DMS153 (cell line): ENCODE measurements at places on chromosomes 12 and 14.

GRCh38 chr14:100864960-100865681 lies 38.4 kb downstream of the RTL1 start:
- DNase-seq: no peak

DNA sequence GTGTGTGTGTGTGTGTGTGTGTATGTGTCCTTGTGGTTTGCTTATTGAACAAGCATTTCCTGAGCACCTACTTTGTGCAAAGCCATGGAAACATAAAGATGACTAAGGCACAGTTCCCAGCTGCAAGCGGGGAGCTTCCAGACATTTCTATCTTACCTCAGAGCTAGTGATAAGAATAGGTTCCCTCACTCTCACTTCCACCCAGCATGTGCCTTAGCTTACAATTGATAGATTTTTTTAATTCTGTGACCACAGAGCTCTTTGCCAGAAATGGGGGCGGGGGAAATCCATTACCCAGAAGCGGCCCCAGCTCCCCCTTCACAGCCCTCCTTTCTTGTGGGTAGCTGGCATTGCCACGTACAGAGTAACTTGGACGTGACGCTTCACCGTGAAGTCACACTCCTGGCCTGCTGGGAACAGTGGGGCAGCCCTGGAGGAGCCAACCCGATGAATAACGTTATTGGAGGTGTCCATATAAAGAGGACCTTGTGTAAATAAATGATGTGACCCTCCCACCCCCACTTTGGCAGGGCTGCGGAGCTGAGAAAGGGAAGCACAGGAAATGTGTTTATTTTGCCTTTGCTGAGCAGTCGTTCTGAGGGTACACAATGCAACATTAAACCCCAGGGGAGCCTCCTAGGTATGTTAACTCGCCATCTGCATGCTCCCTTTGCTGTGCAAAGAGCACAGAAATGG lies 238.9 kb downstream of the CHST11 start:
- peak; percentile 88 for DNase-seq

- no peak for DNase-seq
Measured at GRCh38 chr12:47111392-47111778, 31.6 kb upstream of the AMIGO2 start.

- DNase-seq: no peak
Measured at GRCh38 chr12:57461276-57461916, 1.8 kb downstream of the GLI1 start.

- DNase-seq: no peak
Measured at GRCh38 chr14:36682338-36682737, 20.7 kb downstream of the PAX9 start.

- DNase-seq: no peak
Measured at GRCh38 chr14:98834119-98834518, 437.9 kb downstream of the BCL11B start.

- no peak for DNase-seq
Measured at GRCh38 chr12:15707516-15708199, 81.5 kb downstream of the EPS8 start.

- no peak for DNase-seq
Measured at GRCh38 chr12:45575417-45575816, 154.1 kb upstream of the ARID2 start.

GRCh38 chr12:104604070-104604994 lies 147.6 kb downstream of the CHST11 start:
- no peak for DNase-seq

DNA sequence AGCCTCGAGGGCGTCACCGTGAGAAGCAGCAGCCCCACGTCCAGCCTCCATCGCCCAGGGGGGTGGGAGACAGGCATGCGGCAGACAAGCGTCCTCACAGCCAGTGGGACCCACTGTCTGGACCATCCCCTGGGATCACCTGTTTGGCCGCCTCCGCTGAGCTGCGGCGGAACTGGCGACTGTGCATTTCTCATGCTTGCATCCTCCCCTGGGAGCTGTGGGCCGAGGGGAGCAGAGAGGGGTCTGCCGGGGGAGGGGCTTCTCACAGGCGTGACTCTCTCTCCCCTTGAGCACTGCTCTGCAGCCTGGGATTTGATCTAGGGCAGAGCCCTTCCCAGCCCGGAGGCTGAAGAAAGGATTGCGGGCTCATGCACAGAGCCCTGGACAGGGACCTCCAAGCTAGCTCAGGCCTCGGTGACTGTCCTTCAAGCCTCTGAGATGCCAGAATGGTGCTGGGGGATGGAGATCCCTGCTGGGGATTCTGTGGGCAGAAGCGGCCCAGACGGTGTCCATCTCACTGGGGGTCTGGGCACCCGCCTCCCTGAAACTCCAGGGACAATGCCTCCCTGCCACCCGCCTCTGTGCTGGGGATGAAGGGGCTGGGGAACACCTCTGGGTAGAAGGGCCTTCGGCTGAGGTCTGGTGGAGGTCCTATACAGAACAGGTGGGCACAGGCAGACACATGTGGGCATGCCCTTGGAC lies 61.1 kb downstream of the PRIMA1 start:
- no peak for DNase-seq

DNA sequence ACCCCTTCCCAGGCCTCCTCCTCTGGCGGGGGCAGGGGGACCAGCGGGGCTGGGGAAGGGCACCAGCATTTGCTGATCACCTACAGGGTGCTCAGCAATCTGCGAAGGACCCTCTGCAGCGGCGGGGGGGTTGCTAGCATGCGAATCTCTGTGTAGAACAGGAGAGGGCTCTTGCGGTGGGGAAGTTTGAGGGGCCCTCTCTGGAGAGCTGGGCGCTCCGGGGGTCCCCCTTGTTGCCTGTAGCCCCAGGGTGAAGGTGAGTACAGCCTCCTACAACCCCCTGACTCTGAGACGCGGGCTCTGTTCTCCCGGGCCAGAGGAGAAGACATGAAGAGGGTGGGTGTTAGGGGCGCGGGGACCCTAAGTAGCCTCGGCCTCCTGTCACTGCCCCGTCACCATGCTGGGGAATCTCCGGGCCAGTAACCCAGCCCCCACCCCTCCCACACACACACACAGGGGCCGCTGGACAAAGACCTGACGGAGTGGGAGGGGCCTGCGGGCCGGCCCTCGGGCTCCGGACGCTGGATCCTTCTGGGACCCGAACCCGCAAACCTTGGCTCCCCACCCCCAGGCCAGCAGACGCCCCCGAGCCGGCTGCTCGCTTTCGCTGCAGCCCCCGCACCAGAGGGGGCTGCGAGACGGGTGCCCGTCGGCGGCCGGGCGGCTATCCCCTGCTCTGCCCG lies 734 bp downstream of the FIGNL2 start:
- DNase-seq: no peak

DNA sequence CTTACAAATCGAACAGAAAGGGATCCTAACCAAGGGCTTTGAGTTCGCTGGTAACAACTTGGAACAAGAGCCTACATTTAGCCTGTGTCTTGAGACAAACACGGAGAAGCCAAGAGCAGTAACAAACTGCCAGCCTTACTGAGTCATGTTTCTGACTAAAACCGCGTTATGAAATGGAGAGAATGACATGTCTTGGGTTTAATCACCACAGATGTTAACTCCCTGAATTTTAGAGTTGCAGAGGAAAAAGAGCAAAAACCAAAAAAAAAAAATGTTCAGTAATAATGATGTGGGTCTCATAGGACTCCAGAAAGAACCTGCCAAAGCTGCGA lies 1.0 kb downstream of the BLTP3B start:
- DNase-seq: no peak

DNA sequence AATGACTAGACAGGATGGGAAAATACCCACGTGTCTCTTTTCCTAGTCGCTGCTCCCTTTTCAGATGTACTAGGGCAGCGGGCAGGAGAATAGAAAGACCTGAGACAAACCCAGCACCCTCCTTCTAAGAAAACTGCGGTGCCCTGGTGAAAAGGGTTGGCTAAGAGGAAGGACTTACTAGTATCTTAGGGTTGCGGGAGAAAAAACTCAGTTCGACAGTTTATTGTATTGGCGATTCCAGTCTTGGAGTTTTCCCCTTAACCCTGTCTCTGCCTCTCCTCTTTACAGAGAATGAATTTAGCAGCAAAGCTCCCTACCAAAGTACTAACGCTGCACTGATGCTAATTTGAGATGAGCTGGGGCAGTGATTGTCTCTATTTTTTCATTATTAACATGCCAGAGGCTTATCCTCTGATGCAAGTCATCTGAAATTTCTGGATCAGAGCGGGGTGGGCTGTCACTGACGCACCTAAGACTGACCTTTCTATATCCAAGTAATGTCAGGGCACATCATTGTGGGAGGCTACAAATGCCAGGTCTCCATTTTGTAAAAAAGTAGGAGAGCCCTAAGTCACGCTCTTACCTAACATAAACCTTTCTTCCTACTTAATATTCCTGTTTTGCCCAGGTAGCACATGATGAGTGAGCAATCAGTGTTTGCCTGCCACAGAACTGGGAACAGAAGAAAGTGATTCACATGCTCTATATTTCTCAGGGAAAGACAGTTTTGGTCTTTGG lies 916 bp upstream of the PAWR start:
- DNase-seq: no peak

- no peak for DNase-seq
Measured at GRCh38 chr14:103830511-103831270, 16.7 kb downstream of the PPP1R13B start.

DNA sequence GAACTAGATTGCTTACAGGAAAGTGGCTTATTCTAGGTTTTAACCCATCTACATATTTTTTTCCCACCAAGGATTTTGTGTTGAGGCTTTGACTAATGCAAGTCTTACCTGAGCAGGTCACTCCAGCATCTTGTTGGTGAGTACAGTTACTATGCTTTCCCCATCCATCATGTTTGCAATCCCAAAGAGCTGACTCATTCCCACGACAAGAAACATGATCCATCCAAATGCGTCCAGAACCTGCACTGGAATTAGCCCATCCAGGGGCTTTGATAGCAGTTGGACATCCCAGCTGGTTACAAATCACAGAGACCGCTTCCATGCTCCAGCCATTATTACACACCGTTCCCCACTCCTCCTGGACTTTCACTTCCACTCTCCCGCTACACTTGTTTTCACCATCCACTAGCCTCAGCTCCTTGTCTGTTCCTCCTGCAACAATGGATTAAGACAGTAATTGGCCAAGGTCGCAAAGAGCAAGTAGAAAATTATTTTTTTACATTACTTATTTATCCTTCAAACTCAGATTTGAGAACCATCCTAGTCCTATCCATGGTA lies 2.5 kb downstream of the CD163 start:
- no peak for DNase-seq

DNA sequence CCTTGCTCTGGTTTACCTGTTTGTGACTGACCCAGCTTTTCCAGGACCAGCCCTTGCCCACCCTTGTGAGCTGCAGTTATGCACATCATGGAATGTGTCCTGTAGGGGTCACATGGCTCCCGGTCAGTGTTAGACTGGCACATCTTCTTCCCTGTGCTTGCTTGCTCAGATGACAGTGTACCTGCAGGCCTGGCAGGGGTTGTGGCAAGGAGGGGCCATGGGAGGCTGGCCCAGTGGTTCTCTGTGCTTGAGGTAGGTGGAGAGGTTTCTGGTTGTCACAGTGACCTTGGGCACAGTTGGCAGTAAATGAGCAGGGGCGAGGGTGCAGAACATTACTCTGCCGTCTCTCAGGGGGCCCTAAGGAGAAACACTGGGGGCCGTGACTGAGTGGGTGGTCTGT lies 27.6 kb upstream of the RD3L start:
- DNase-seq: no peak

GRCh38 chr14:53668897-53669296 lies 287.7 kb downstream of the BMP4 start:
- DNase-seq: no peak

DNA sequence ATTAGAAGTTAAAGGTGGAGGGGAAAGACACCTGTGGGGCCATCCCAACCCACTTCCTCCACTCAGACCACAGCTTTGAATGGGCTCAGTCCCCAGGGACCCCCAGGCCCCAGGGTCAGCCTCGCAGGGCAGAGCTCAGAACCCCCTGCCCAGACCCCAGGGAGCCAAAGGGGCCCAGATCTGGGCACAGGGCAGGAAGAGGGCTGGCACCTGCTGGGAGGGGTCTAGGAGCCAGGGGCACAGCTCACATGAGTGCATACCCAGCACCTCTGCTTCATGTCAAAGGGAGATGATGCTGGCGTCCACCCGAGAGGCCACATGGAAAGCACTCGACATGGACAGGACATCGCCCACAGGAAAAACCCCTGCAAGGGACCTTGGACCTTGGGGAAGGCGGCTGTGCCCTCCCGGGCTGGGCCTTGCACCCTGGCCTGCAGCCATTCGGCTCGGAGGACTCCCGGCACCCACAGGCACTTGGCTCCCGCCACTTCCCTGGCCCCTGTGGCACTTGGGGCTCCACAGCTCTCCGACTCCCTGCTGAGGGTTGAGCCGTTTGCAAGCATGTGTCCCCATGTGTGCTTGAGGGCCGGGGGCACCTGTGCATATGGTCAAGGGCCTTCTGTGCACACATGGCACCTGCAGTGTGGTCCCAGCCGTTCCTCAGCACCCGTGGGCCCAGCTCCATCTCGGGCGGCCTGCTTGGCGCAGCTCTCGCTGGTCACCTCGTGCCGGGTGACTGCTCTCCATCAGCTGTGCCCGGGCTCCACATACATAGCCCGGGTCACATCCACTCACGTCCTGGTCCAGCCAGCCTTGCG lies 7.8 kb upstream of the AMN start:
- no peak for DNase-seq

GRCh38 chr14:102437997-102438915 lies 71.3 kb downstream of the ANKRD9 start:
- DNase-seq: no peak

DNA sequence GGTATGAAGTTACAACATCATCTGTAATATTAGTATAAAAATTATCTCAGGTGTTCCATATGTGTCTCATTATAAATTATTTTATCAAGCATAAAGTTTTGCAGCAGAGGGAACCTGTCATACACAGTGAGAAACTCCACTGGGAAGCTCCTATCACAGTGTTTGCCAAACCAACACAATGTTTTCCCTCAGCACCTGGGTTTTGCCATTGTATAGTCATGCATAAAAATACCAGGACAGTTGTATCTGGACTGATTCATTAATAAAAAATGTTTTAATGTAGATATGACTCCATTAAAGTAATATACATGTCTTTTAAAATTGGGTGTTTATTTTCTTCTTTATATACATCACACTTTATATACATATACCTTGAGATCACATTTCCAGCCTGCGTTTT lies 56.6 kb downstream of the METTL25 start:
- no peak for DNase-seq

DNA sequence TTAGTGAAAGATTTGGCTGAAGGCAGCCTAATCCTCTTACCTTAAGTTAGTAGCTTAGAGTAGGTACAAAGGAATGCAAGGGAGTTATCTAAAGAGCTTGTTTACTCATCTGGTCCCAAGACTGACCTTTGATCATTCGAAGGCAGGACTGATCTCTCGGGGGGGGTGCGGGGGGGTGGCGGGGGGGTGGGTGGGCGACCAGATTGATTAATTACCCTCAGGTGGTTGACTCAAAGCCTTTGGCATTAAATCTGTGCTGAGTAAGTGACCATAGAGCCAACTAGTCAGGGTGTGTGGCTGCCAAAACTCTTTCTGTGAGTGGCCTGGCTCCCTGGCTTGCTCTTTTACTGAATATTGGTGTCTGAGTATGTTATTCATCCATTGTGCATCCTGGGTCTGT lies 731.9 kb upstream of the FBXO33 start:
- no peak for DNase-seq

- no peak for DNase-seq
Measured at GRCh38 chr12:32332446-32332845, 66.9 kb upstream of the FGD4 start.

- DNase-seq: no peak
Measured at GRCh38 chr14:61438860-61439765, 117.7 kb downstream of the PRKCH start.
